ENCODE measurements at places on chromosomes 7 and 10.

DNA sequence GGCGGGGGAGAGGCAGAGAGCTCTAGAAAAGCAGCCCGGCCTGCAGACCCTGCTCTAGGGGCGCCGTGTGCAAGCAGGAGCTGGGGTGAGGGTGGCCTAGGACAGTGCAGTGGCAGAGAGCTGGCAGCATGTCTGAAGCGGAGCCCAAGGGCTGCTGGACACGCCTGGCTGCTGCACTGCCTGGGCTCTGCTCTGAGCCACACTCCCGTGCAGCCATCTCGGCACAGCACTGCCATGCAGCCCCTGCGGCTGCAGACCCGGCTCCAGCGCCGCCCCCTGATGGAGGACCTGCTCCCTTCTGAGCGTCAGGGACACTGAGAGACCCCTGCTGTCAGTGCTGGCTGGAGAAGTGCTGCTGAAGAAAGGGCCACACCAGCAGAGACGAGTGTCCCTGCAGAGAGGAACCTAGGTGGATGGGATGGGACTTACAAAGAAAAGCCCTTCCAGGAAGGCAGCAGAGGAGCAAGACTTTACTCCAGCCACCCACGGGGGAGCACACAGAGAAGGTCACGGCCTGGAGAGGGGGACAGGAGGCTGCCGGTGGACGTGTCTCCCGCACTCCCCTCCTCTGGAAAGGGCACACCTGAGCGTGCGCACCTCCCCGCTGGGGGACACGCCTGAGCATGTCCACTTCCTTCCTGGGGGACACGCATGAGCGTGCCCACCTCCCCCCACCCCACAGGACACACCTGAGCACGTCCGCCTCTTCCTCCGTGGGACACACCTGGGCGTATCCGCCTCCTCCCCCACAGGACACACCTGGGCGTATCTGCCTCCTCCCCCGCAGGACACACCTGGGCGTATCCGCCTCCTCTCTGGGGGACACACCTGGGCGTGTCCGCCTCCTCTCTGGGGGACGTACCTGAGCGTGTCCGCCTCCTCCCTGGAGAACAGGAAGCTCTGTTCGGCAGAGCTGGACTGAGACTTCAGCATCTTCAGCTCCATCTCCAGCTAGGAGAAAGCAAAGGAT lies 252.9 kb downstream of the MAD1L1 start:
- DNase-seq, result no peak

- no peak for DNase-seq
These were observed 6.9 kb downstream of the ATP5MF start for GRCh38 chr7:99459087-99459486.

GRCh38 chr7:121167971-121168370 lies 160.8 kb upstream of the WNT16 start:
- DNase-seq, result no peak

GRCh38 chr7:36692456-36692855 lies 31.8 kb downstream of the AOAH start:
- DNase-seq, result no peak

DNA sequence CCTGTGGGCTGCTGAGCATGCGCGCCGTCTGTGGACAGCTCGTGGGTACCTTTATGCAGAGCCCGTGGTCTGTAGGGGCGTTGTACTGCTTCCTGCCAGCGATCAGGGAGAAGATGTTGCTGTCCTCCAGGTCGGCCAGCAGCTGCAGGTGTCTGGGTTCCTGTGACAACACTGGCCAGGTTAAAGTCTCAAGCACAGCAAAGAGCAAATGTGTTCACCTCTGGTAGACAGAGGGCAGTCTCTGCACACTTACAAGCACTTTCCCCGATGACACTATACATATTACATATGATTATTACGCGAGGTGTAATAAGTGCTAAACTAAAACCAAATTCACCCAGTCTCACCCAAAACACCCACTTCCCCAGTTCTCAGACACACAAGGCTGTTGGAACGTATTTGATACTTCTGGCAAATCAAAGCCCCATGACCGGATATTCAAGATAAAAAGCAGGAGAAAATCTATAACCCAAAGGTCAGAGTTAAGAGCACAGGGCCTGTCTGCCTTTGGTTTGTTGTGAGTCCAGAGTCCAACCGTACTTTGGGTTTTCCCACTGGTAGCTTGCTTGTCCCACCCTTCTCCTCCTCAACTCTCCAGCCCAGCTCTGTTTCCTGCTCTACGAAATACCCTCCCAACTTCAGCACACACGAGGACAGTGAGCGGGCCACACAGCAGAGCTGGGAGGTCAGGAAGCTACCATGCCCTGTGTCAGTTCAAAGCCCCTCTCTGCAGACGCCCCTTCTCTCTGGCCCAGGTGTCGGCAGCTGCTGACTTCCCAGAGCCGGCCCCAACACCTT lies 49.7 kb upstream of the DDC start:
- DNase-seq, result no peak
